T follicular helper cell (primary cell): ENCODE measurements at places on chromosomes 3 and 15.

DNA sequence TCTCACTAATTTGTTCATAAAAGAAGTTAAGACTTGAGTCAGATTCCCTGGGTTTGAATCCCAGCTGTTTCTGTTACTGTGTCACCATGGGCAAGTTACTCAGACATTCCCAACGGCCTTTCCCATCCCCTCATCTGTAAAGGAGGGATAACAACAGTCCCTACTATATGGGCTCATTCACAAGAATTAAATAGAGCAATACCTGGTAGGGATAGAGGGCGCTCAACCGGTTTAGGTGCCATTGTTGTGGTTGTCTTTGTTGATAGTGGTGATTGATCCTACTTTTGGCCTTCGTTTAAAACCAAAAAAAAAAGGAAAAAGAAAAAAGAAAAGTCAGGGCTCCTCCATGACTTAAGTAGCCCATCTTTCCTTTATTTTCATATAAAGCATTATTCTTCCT, 563.1 kb downstream of the GRM7 start:
- DNase-seq, result no peak

DNA sequence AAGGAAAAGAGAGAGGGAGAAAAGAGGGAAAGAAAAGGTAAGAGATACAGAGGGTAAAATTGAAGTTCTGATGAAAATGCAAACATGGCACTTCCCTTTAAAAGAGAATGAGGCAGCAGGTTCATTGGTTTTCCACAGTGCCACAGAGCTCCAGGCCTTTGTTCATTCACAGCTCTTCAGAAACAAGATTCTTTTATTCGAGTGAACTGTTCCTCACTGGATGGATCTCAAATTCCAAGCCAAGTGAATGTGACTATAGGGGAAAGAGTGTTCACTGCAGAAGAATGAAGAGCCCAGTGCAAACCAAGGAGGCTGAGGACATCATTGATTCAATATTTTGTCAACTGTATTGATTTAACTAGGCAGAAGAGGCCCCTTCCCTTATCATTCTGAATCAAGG, 280.3 kb upstream of the PROK2 start:
- no peak for DNase-seq

- DNase-seq, result no peak
These were observed 3.9 kb downstream of the NUP210 start for GRCh38 chr3:13415997-13416793.

GRCh38 chr3:88758676-88759075, 348.7 kb upstream of the EPHA3 start:
- DNase-seq, result no peak

GRCh38 chr3:16059711-16060357, 114.6 kb upstream of the GALNT15 start:
- no peak for DNase-seq

DNA sequence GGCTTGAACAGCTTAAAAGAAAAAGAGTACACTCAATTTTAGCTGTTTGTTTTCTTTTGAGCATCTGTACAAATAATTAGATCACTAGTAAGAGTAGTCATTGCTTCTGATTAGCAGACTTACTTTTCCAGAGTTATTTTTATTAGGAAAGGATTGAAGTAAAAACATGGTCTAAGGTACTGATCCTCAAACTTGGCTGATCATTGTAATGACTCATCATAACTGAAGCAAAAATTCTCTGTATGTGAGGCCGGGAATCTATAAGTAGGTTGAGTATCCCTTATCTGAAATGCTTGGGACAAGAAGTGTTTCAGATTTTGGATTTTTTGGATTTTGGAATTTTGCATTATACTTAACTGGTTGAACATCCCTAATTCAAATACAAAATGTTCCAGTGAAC, 12.4 kb downstream of the NMD3 start:
- no peak for DNase-seq

- no peak for DNase-seq
These were observed 136.7 kb upstream of the TLE3 start for GRCh38 chr15:70234256-70234905.

GRCh38 chr15:62546628-62547027, 381.5 kb upstream of the C2CD4B start:
- DNase-seq, result no peak

DNA sequence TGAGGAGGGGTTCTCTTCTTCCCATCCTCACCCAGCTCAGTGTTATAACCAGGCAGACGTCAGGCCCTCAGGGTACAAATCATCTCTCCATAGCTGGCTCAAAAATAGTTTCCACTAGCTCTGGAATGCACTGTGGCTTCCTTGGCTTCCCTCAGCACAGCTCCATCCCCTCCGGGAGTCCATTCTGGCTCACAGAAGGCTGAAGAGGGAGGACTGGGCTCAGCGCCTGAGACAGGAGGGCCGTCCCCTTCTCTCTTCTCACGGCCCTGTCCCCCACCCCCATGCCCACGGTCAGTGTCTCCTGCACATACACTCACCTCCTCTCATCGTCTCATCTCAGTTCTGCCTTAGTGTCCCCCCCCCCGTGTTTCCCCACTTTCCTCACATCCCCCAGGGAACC, 50.1 kb downstream of the UMPS start:
- DNase-seq, result no peak

DNA sequence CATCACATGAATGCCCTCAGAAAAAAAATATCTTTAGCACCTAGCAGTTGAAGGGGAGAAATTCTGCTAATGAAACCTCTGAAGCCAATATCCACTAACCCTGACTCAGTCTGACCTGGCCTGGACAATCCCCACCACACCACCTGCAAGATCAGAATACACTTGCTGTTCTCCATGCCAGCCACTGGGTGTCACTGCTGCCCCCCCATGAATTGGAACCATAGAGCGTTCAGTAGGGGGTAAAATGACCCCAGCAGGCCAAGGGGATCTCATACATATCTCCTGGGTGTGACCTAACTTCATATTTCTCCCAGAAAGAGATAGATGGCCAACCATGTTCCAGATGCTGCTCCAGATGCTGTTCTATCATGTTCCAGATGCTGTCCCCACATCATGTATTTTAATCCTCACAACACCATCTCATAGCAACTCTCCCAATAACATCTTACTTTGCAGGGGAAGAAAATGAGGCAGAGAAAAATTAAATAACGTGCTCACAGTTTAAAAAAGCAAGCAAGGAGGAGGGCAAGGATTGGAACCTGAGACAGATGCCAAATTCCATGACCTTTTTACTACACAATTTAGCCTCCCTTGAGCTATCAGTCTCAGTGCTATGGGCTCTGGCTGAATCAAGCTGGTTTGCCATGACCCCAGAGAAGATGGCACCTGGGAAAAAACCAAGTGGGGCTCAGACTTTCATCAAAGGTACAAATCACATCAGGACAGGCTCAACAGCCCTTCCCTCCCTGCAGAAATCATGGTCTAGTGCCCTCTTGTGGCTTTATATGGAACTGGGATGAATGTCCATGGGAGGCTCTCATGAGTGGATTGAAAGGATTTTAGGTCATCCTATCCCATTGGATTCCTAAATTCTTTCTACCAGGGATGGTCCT, 12.4 kb downstream of the NTRK3 start:
- DNase-seq, result no peak

- no peak for DNase-seq
These were observed 142.4 kb downstream of the ZPLD1 start for GRCh38 chr3:102577082-102577789.

GRCh38 chr15:41825572-41826535, 2.0 kb upstream of the JMJD7 start:
- DNase-seq, result no peak

- DNase-seq, result no peak
These were observed 727.7 kb downstream of the NTRK3 start for GRCh38 chr15:87528873-87529272.

GRCh38 chr3:66537735-66538134, 36.9 kb upstream of the LRIG1 start:
- no peak for DNase-seq

GRCh38 chr3:66803721-66804695, 194.1 kb upstream of the KBTBD8 start:
- DNase-seq, result no peak

DNA sequence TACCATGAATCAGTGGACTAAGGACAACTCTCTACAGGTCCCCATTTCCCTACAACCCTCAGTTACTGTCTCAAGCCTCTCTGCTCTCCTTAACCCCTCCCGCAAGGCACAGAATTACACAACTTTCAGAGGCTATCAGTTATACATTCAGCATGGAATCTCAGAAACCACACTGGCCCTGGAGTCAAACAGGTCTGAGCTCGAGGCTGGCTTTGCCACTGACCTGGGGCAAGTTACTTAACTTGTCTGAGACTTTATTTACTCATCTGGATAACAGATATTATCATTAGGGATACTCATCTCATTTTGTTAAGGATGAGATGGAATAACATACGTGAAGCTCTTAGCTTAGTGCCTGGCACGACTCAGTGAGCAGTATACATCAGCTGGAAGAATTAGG, 95.2 kb downstream of the WDR76 start:
- DNase-seq, result no peak

GRCh38 chr3:151697496-151697895, 36.2 kb upstream of the AADACL2 start:
- DNase-seq, result no peak

GRCh38 chr15:95874637-95875036, 455.9 kb upstream of the NR2F2 start:
- no peak for DNase-seq

DNA sequence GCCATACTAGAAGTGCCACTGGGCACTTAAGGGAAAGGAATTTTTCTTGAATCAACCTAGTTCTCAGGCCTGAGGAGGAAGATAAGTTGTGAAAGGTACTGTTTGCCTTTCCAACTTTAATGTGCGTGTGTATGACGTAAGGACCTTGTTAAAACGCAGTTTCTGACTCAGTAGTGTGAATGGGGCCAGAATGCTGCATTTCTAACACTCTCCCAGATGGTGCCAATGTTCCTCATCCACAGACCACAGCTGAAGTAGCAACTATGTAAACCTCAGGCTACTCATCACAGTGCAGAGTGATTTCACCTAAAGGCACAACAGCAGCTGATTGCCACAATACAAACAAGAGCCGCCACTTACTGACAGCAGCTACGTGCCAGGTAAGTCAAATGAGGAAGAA, 103.6 kb downstream of the OTOL1 start:
- DNase-seq, result no peak

DNA sequence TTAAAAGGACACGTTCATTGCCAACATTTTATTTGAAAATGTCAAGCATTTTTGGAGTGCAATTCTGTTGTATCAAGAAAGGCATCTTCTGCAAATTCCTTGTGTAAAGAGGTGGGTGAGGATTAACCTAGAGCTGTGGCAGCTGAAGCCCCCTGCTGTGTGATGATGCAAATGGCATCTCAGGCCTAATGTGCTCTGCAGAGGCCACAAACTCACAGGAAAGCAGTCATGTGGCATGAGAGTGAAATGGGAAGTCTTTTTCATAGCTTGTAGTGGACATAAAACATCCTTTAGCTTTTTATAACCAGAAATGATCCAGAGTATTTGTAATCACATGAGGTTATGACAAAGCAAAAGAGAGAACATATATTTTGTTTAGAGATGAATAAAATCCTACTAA, 6.4 kb downstream of the CADM2 start:
- DNase-seq, result no peak

DNA sequence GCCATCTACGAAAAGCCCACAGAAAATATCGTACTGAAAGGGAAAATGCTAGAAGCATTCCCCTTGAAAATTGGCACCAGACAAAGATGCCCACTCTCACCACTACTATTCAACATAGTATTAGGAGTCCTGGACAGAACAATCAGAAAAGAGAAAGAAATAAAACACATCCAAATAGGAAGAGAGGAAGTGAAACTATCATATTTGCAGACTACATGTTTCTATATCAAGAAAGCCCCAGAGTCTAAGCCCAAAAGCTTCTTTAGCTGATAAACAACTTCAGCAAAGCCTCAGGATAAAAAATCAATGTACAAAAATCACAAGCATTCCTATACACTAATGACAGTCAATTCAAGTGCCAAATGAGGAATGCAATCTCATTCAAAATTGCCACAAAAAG, 15.6 kb downstream of the OR5K3 start:
- DNase-seq, result no peak

DNA sequence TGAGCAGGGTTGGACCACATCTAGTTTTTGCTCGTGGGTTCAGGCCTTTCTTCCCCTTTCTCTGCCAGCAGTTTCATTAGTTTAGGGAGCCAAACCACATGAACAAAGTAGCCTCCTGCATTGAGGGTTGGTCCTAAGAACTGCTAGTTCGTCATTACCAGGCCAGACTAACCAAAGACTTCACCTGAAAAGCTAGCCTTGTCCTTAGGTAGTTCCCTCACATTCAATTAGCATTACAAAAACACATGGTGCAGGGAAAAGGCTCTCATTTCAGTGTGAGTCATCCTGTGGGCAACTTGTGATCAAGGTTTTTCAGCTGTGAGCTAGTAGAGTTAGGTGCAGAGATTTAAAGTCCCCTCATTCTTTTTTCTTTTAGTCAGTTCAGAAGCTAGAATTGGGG, 279.3 kb upstream of the CTNNB1 start:
- DNase-seq, result no peak

GRCh38 chr15:74723754-74724334, 1.5 kb downstream of the CYP1A1 start:
- no peak for DNase-seq

- no peak for DNase-seq
These were observed 102.4 kb downstream of the FRMD4B start for GRCh38 chr3:69283496-69283895.

DNA sequence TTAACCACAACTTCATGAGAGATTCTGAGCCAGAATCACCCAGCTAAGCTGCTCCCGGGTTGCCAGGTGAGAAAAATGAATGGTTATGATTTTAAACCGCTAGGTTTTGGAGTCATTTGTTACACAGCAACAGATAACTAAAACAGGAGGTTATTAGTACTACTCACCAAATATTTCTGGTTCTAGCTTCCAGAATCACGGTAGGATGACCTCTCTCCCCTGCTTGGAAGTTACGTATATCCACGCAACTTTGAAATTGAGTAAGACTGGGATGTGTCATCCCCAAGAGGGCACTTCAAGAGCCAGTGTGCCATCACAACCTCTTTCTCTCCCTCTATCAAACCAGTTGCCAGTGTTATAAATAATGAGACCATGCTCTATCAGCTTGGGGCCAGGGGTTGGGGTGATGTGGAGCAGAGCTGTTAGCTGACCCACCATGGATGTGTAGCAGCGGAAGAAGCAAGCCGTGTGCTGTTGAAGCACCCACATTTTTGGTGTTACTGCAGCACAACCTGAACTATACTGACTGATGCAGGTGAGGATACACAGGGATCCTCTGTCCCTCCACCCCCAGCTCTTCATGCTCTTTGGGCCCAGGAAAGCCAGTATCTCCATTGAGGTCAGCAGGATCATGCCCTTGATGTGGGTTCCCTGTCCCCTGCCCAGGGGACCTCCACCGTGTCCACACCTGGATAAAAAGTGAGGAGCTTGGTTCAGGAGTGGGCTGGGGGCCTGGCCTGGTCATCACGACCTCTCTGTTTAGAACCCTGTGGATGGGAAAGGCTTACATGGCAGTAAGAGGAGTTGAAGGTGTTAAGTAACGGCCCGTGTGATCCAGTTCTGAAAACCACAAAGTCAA, 19.4 kb upstream of the ALDH1A3 start:
- DNase-seq, result no peak

- DNase-seq, result no peak
These were observed 70.3 kb upstream of the OCA2 start for GRCh38 chr15:28169366-28169765.

DNA sequence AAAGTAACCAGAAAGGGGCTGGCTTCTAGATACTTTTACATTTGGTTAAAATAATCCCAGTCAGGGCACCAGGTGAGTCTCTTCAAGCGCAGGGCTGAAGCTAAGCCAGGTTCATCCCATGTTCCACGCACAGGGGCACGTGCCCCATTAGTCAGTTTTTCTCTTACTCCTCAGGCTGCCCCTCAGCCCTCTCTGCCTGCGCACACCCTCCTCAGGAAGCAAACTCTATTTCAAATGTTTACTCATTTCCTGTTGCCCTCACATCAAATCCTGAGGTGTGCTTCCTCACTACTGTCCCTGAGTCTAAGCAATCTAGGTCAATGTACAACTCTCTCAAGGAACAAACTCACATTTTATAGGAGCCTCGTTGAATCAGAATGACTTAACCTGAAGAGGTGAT, 48.5 kb downstream of the THBS1 start:
- DNase-seq, result peak; percentile 42
